Head of caudate nucleus (tissue), 42 donors: ENCODE measurements at places on chromosomes 16 and 17.

DNA sequence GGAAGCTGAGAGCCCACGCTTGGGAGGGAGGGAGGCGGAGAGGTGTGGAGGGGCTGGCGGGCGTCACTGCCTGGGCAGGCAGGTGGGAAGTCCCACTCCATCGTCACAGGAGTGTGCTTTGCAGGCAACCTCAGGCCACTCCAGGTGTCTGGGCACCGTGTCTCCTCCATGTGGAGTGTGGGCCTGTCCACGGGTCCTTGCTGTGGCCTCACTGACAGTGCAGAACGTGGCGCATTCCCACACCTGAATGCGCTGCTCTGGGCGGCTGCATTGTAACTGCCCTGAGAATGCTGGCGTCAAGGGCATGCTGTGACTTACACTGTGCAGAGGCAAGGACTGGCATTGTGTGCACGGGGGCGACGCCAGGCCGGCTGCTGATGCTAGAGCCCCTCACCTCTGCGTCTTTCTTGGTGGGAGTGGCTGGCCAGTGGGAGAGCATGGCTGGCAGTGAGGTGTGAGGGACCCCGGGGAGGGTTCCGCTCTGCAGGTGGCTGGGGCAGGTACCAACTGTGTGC is 66.4 kb downstream of the BANP start:
- DNase-seq, result no peak

- DNase-seq, result no peak
Observed at GRCh38 chr16:12324152-12324551, 347.6 kb downstream of the SNX29 start.

DNA sequence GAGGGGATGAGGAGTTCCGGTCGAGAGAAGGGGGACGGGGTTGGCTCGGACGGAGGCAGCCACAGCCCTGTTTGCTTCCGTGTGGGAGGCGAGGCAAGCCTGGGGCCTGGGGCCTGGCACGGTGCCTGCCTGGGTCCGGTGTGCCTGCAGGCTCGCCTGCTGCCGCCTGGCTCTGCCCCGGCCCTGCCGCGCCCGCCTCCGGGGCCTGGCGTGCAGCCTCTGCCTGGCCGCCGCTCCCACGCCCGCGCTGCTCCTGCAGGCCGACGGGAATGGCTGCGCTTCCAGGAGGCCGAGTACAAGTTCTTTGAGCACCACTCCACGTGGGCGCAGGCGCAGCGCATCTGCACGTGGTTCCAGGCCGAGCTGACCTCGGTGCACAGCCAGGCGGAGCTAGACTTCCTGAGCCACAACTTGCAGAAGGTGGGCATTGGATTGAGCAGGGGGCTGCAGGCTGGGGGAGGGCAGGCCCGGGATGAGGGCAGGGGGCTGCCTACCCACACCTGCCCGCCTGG is 53.1 kb downstream of the MRC2 start:
- DNase-seq, result peak; percentile 34

DNA sequence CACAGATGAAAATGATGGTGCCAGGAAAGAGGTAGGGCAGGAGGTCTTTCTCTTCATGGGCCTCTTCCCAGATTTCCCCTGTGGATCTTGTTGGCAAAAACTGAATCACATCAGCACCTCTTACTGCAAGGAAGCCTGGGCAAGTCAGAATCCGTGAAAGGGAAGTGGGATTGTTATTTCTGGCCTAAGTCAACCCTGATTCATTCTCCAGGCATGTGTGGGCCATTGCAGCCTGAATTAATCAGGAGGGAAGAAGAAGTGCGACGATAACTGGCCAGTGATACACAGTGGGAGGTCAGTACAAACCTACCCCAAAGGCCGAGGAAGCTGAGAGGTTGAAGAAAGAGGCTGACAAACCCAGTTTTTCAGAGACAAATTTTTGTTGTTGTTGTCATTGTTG is 17.9 kb upstream of the NSMCE1 start:
- DNase-seq, result peak; percentile 32

- DNase-seq, result peak; percentile 80
Observed at GRCh38 chr17:81428948-81429774, 33.9 kb downstream of the BAHCC1 start.

DNA sequence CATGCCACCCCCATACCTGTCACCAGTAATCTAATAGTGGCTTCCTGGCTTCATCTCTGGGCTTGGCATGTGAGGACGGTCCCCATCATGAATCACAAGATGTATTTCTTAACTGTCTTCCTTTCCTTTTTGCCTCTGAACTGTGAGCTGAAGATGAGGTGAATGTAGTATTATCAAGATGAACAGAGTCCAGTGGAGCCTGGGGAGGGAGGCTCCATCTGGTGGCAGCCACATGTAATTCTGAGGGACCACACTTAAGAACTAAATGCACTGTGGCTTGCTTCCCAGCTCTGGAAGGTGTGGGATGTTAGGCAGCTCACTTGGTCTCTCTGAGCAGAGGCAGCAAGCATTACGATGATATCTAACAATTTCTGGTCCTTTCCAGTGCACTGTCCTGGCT is 354.9 kb upstream of the ASIC2 start:
- peak; percentile 32 for DNase-seq

DNA sequence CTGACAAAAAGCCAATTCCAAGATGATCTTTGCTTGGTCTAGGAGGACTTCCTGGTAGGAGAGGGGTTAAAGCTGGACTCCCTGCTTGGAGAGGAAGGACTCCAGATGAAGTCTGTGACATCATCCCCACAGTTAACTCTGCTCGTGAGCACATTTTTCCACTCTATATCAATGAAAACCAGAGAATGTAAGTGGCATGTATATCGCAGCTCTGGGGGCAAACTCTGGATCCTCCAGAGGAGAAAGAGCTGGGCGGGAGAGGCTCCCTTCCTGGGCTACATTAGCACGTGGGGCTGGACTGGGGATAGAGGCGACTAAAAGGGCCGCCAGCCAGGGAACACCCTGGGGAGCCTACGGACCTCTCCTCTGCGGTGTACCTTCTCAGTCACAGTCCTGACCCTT is 34.1 kb downstream of the HIC1 start:
- DNase-seq, result no peak

GRCh38 chr17:17401271-17401781 is 75.5 kb upstream of the MED9 start:
- peak; percentile 25 for DNase-seq

GRCh38 chr16:89369266-89369895 is 121.0 kb downstream of the ANKRD11 start:
- no peak for DNase-seq

- DNase-seq, result no peak
Observed at GRCh38 chr16:21167360-21167759, 8.9 kb downstream of the LDAF1 start.

- no peak for DNase-seq
Observed at GRCh38 chr16:64151990-64152767, 969.7 kb downstream of the CDH11 start.

DNA sequence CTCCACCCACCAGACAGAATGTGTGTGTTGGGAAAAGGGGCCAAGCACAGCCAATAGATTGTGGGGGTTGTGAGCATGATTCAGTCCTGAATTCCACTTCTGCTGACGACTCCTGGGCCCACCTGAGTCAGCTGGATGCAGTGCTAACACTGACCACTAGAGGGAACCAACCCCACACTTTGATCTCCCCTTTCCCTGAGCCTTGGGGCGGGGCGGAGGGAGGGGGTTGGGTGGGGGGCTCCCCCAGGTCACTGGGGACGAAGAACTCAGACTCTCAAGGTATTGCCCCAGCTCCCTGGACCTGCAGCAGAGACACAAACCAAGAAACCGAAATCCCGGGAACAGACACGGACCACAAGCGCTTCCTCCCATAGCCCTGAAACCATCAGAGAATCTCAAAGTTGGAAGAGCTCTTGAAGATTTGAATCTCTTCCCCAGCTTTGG is 621 bp upstream of the CSHL1 start:
- peak; percentile 42 for DNase-seq

- DNase-seq, result no peak
Observed at GRCh38 chr17:8332128-8332527, 7.5 kb upstream of the ODF4 start.

- peak; percentile 76 for DNase-seq
Observed at GRCh38 chr16:72848759-72849664, 198.9 kb downstream of the ZFHX3 start.

GRCh38 chr17:46732160-46732559 is 86.3 kb downstream of the WNT3 start:
- no peak for DNase-seq
